Fibroblast of the conjunctiva (primary cell): ENCODE measurements at places on chromosomes 1 and 21.

GRCh38 chr1:21077085-21077484 lies 99.6 kb downstream of the EIF4G3 start:
- peak; percentile 17 for DNase-seq

DNA sequence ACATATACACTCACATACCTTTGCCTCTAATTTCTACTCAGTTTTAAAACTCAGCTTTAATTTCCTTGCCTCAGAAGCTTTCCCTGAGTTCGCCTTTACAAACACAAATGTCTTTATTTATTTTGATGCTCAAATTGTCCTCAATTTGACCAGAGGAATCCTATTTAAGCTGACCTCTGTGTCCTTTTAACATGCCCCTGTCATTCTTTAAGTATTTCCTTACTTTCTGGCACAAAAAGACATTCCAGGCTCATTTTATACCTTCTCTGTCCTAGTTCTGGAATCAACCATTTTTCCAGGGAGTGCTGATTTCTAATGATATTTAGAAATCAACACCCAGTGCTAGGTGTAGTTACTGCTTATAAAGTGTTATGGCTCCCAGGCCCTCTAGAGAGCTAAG lies 82.5 kb downstream of the OSBPL9 start:
- no peak for DNase-seq

DNA sequence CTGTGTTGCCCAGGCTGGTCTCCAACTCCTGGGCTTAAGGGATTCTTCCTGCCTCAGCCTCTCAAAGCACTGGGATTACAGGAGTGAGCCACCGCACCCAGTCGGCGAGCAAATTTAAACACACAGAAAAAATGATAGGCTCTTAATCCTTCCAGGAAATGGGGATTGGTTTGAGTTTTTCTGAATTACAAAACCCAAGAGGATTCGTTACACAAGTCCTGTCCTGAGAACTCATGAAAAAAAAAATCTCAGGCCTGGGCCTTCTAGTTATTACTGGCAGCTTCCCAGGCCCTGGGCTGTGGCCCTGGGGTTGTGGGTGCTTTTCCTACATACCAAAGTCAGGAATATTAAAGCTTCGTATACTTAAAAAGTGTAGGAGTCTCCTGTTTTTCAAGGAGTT lies 6.3 kb upstream of the IFNGR2 start:
- no peak for DNase-seq

DNA sequence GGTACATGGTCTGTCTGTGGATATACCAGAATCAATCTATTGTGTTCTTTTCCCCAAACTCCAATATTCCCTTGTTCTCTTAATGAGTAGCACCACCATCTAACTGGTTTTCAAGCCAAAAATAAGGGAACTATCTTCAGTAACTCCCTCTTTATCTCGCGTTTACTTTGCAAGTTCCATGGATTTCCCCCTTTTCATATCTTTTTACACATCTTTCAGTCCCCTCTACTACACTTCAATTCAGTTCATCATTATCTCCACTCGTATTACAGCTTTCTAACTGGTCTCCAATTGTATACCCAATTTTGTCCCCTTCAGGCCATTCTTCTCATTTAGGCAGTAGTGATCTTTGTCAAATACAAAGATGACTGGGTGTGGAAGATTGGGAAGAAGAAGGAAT lies 4.1 kb upstream of the TMCO1 start:
- DNase-seq, result no peak

- DNase-seq, result no peak
Observed at GRCh38 chr1:178686407-178686806, 38.6 kb upstream of the RALGPS2 start.

GRCh38 chr1:205580140-205580922 lies 51.5 kb downstream of the ELK4 start:
- DNase-seq, result no peak

GRCh38 chr1:57590978-57591377 lies 167.1 kb upstream of the DAB1 start:
- no peak for DNase-seq

DNA sequence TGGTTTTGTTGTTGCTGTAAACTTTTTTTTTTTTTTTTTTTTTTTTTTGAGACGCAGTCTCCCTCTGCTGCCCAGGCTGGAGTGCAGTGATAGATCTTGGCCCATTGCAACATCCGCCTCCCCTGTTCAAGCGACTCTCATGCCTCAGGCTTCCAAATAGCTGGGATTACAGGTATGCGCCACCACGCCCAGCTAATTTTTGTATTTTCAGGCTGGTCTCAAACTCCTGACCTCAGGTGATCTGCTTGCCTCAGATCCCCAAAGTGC lies 78.9 kb upstream of the SLC45A1 start:
- peak; percentile 57 for DNase-seq

DNA sequence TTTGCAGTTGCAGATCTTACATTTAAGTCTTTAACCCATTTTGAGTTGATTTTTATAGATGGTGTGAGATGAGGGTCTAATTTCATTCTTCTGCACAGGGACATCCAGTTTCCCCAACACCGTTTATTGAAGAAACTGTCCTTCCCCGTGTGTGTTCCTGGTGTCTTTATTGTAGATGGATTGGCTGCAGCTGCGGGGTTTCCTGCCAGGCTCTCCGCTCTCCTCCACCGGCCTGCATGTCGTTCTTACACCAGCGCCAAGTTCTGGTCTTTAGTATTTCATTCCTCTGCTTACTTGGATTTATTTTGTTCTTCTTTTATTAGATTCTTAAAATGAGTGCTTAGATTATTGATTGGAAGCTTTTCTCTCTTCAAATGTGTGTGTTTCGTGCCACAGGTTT lies 98.9 kb upstream of the COL6A1 start:
- no peak for DNase-seq

- no peak for DNase-seq
Observed at GRCh38 chr1:77987919-77988318, 9.0 kb upstream of the FUBP1 start.

DNA sequence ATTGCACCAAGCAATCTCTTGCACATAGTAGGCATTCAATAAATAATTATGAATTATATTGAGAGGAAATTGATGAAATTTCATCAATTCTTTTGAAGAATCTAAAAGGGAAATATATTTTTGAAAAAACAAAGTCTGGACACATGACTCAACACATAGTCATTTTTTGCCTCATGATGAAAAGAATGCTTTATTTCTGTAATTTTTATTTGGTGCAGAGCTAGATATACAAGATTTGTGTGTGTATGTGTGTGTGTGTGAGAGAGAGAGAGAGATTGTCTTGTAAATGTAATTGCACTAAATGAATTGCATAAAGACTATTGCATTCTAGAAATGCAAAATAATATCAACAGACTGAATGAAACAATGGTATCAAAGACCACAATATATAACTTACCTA lies 206.2 kb upstream of the C1orf87 start:
- DNase-seq, result peak; percentile 27
